ENCODE measurements at places on chromosomes 2 and 18. TPM values are rescaled to one million over a fixed set of nuclear protein-coding genes. Genes with fewer than 3 reads are reported as not detected.

DNA sequence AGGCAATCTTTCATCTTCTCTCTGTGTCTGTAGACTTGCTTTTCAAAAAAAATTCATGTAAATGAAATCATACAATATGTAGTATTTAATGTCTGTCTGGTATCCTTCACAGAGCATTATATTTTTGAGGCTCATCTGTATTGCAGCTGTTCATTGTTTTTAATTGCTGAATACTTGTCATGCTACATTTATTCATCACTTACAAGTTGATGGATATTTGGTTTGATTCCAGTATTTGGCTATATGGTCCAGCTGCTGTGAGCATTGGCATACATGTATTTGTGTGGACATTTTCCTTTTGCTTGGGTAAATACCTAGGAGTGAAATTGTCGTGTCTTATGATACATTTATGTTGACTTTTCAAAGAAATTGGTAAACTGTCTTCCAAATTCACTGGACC, 441.4 kb downstream of the DCDC2C start:
- DNase-seq = no peak

DNA sequence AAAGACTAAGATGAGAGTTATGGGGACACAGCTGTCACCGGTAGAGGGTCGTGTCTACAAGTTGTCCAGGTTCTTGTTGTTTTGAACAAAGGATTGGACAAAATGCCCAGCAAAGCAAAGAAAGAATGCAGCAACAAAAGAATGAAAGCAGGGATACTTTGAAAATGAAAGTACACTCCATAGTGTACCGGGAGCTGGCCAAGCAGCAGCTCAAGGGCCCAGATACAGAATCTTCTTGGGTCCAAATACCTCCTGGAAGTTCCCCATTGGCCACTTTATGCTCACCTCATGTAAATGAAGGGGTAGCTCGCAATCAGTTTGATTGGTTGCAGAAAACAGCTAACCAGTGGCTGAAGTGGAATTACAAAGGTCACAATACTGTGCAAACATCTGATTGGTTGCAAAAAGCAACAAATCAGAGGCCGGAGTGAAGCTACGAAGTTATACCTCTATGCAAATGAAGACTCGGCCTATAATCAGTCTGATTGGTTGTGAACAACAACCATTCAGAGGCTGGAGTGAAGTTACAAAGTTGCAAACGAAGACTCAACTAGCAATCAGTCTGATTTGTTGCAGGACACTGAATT, 474.9 kb upstream of the TMEFF2 start:
- DNase-seq = no peak

DNA sequence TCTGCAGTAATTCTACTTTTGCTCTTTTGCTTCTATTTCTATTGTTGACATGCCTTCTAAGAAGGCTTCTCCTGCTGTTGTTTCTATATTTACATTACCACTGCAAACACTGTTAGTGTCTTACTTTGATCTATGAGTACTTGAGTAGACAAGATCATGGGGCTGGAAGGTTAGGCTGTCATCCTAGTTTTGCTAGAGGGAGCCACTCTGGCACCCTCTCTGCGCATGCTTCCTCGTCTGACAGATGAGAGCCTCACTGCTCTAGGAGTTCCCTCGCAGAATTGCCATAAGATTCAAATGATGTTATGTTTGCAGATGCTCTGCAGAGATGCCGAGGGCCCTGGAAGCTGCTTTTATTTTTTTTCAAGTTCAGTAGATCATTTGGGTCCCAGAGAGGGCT, 185.6 kb downstream of the RNF144A start:
- no peak for DNase-seq

GRCh38 chr2:112633708-112634107, 12.0 kb upstream of the SLC20A1 start:
- DNase-seq = no peak

- no peak for DNase-seq
Measured at GRCh38 chr2:3041841-3042600, 335.6 kb downstream of the EIPR1 start.

DNA sequence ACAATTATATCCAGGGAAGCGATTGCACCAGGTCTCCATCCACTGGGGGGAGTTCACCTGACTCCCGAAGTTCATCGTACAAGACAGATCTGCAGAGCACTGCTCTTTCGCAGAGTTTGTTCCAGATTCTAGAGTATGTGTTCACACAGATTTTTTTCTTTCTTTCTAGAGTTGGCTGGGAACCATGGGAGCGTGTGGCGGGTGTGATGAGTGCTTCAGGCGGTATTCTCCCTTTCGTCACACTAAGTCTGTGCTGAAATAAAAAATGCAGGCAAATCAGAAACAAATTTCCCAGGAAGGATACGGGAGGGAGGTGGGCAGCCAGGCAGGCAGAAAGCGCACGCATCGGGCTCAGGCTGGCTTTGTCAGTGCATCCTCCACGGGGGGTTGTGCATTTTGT, 129.8 kb upstream of the SOX11 start:
- no peak for DNase-seq

GRCh38 chr2:7844414-7844965, 837.4 kb upstream of the ID2 start:
- DNase-seq = no peak

GRCh38 chr2:2187196-2187595, 143.9 kb downstream of the MYT1L start:
- no peak for DNase-seq

GRCh38 chr2:233021771-233022170, 8.7 kb upstream of the NGEF start:
- peak; percentile 31 for DNase-seq

- DNase-seq = no peak
Measured at GRCh38 chr2:59798687-59799232, 754.7 kb downstream of the BCL11A start.

- no peak for DNase-seq
Measured at GRCh38 chr2:159017837-159018236, 49.4 kb downstream of the TANC1 start.

DNA sequence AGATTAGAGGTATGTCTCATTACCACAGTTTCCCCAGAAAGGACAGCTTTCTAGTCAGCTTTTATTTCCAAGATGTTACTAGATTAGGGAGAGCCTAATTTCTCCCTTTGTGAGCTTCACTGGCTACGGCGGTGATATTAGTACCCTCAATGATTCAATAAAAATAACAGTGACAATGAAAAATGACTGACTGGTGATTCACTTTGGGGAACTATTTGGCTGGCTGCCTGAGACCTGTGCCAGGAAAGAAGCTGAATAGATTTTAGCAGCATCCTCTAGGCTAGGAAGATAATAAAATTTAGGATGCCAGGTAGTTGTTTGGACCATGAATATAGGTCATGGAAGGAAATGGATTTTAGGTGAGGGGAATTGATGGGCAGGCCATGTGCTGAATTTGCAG, 178.7 kb downstream of the FMNL2 start:
- peak; percentile 56 for DNase-seq

DNA sequence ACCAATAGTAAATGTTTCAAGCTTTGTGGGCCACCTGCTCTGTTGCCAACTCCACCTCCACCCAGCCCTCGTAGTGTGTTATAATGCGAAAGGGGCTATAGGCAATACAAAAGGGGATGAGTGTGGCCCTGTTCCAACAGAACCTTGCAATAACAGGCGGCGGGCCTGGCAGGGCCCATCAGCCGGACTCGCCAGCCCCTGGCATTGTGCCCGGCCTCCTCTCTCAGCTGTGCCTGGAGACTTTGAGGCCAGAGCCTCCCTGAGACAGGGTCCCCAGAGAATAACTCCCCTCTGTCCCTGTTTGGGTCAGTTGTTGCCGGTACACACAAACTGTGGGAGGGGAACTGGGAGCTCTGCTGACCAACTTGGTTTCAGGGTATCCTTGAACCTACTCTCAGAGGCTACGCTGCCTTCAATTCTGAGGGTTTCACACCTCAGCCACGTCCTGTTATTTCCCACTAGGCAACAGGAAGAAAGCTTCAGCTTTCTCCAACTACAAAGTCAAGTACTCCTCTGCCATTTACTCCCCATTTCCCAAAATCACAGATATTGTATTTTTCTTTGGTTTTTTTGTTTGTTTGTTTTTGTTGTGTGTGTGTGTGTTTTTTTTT, 58.0 kb upstream of the ZNF236 start:
- DNase-seq = no peak

The NDC80 gene
- polyA plus RNA-seq = 15.5 TPM

The TDRD15 gene
- not detected for polyA plus RNA-seq

The RMDN2 gene
- polyA plus RNA-seq = 3.0 TPM

The MEP1B gene
- polyA plus RNA-seq = not detected

The CAPN14 gene
- 0.07 TPM for polyA plus RNA-seq

The ASB18 gene
- polyA plus RNA-seq = not detected

The RAB6C gene
- polyA plus RNA-seq = not detected
